Ascending aorta (tissue), 2 donors: ENCODE measurements at places on chromosomes 5 and 9.

DNA sequence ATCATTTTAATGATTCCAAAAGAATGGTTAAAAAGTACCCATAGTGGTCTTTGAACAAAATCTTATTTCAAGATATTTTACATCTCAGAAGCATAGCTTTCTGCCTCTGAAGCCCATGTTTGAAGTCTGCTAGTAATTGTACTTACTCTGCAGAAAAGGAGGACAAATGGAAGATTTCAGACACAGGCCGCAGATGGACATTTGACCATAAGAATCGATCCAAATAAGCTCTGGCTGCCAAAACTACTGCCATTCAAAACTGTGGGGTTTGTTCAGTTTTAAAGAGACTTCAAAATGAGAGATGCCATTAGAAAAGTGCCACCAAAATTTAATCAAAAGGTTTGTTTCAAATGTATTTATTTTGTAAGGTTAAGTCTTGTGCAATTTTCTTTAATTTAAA, 306.7 kb downstream of the DTWD2 start:
- no peak for DNase-seq

- DNase-seq: no peak
Measured at GRCh38 chr5:135569755-135570452, 8.9 kb downstream of the CXCL14 start.

DNA sequence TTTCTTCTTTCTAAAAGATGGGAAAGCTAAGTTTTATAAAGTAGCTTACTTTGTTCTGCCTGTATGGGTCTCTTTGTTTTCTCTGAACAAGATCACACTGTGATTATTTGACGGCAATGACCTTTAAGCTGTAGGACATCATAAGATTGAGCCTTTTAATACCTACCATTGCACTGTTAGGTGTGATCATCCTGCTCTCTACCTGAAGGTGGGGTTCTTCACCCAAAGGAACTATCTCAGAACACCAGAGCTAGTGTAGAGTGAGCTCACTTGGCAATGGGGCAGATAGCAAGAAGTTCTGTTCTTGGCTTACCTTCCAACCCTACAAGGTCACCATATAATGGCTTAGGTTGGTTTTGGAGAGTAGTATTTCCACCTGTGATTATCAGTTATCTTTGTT, 200.2 kb downstream of the SPATA31D1 start:
- DNase-seq: no peak

GRCh38 chr5:107389130-107389774, 281.5 kb downstream of the EFNA5 start:
- no peak for DNase-seq

- DNase-seq: no peak
Measured at GRCh38 chr9:121676926-121677325, 25.5 kb downstream of the DAB2IP start.

- peak; percentile 82 for DNase-seq
Measured at GRCh38 chr9:108934323-108934893, at the start of gene ABITRAM. ABITRAM (plus strand) TSS chr9:108934400; CDS start chr9:108934487, 87 bp downstream.

- no peak for DNase-seq
Measured at GRCh38 chr5:150648294-150649107, 8.0 kb downstream of the SYNPO start.

- no peak for DNase-seq
Measured at GRCh38 chr9:2228132-2228531, 213.0 kb downstream of the SMARCA2 start.

- no peak for DNase-seq
Measured at GRCh38 chr5:95892784-95893354, 68.8 kb downstream of the ELL2 start.

GRCh38 chr9:99876190-99876589, 30.3 kb upstream of the STX17 start:
- no peak for DNase-seq

DNA sequence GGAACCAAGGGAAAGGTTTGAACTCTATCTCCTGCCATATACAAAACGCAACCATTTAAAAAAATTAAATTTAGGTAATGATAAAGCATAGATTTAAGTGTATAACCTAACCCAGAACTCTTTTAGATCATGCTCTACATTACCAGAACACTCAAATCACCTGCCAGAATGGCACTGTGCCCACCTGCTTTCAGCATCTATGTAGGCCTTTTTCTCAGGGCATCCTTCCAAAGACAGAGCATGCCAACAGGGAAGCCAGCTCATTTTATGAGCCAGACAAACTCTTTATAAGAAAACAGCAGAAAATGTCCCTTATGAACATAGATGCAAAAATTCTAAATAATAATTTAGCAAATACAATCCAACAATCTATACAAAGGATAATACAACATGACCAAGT, 47.9 kb upstream of the SMAD5 start:
- peak; percentile 79 for DNase-seq

DNA sequence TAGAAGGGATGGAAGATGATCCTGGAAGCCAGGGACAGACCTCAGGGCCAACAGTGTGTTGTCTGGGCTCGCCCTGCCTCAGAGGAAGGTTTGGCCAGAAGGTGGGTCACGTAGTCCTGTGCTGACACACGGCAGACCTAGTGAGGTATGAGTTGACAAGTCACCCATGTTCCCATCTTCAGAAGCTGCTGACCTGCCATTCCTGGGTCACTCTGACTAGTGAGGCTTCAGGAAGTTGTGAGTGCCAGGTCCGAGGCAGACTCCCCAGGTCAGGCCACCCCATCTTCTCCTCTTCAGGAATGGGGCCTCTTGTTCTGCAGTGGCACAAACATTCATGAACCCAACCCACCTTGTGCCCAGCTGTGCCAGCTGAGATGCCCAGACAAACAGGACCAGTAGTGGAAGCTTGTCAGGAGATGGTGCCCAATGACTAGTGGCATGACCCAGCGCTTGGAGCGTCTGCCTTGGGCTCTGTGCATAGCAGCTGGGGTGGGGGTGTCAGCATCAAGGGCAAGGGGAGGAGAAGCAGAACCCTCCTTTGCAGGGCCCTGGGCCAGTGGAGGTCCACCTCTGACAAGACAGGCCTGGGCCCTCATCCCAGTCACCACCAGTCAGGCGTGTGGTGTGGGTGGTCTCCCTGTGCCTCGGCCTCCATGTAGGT, 16.8 kb upstream of the ANGPTL2 start:
- no peak for DNase-seq

- no peak for DNase-seq
Measured at GRCh38 chr9:14418301-14418940, 104.5 kb upstream of the NFIB start.

DNA sequence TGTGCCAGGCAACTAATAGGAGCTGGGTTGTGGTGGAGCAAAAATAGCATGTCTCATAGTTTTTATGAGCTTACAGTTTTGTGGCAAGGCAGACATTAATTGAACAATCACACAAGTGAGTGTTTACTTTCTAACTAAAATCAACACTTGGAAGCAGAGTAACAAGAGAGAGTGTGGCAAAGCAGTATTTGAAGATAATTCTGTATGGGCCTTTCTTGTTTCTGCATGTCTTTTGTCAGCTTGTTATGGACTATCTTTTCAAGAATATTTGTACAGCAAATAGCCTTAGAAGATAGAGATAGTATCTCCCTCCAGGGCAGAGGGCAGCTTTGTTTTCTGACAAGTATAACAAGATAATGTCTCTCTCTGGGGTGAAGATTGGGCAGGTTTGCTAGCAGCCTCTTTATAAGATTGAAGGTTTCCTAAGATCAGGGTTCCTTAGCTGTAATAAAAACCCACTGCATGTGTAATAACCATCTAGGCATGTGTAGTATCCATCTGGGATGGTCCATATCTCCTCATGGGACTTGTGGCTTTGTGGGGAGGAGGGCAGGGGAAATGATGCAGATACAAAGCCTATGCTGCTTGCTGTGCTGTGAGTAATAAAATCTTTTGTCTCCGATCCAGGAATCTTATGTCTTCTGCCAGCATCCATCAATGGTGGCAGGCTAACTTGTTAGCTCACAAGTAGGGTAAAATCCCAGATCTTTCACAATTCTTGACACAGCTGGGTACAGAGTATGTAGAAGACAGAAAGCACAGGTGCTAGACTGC, 479.9 kb downstream of the KDM4C start:
- no peak for DNase-seq

DNA sequence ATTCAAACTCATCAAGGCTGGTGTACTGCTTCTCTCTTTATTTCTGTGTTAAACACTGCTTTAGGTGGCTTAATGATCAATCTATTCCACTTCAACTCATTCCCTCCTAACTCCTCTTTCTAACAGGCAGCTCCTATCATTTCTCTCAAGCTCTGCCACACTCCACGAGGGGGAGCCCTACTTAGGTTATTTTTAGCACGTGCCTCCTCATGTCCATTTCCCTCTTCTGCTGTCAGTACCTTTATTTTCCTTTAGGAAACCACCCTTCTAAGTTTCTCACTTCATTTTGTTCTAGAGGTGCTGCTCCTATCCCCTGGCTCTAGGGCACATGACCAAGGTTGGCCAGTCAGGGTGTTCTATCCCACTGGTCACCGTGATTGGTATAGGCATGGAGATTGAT, 6.7 kb upstream of the BRINP1 start:
- no peak for DNase-seq

DNA sequence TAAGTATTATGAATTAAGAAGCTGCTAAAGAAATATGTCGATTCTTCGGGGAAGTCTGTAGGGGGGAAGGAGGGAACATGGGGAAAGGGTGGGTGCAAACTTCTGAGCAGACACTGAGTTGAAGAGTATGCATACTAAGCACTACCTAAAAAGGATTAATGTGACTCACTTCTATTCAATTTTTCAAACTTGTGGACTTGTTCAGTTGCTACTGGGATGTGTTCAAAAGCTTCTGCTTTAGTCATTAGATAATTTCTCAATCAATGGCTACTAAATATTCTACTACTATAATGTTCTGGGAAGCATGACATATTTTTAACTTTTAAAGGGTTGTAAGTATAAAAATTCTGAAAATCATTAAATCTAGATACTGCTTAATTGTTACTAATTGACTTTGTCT, 109.7 kb upstream of the FER start:
- no peak for DNase-seq

- no peak for DNase-seq
Measured at GRCh38 chr9:135224921-135225541, 137.6 kb downstream of the OLFM1 start.

- DNase-seq: no peak
Measured at GRCh38 chr5:54975701-54976100, 9.7 kb downstream of the ESM1 start.

DNA sequence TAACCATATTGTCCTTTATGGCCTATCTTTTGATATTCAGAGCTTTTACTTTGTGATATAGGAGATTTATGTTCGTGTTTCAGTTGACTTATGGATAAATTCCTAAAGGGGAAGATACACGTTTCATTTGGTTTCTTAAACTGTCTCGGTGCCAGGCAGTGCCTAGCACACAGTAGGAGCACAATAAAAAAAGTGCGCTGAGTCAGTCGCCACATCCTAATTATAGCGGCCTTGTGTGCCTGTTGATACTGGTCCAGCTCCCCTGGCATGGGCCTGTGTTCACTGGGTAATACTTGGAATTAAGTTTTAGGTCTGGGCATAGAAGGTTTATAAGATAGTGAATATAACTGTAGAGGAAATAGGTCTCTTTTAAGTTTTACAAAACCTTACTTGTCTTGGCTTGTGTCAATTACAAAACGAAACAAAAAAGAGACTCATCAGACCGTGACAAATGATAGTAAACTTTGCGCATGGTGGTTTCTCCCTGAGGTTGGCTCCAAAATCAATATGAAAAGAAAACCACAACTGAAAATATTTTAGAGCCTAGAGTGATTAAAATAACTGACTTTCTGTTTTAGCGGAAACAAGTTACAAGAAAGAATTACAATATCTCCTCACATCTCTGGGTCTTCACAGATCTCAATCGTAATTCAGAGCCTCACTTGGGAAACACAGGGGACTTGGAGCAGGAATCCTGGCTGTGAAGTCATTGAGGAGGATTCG, 84.8 kb downstream of the MVB12B start:
- DNase-seq: no peak

DNA sequence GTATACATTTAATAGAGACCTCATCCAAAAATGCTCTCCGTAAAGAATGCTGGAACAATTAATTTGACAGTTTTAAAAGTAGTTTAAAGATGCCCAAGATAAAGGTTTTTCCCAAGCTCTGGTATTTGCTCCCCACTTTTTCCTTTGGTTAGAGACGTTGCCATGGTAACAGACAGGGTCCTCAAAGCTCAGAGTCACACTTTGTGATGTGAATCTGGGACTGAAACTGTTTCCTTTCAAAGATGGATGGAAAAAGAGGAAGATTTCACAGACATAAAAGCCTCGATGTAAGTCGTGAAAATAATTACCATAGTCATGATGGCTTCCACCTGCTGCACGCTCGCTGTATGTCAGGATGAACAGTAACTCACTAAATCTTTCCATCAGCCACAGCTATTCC, 229.5 kb downstream of the MSX2 start:
- no peak for DNase-seq

DNA sequence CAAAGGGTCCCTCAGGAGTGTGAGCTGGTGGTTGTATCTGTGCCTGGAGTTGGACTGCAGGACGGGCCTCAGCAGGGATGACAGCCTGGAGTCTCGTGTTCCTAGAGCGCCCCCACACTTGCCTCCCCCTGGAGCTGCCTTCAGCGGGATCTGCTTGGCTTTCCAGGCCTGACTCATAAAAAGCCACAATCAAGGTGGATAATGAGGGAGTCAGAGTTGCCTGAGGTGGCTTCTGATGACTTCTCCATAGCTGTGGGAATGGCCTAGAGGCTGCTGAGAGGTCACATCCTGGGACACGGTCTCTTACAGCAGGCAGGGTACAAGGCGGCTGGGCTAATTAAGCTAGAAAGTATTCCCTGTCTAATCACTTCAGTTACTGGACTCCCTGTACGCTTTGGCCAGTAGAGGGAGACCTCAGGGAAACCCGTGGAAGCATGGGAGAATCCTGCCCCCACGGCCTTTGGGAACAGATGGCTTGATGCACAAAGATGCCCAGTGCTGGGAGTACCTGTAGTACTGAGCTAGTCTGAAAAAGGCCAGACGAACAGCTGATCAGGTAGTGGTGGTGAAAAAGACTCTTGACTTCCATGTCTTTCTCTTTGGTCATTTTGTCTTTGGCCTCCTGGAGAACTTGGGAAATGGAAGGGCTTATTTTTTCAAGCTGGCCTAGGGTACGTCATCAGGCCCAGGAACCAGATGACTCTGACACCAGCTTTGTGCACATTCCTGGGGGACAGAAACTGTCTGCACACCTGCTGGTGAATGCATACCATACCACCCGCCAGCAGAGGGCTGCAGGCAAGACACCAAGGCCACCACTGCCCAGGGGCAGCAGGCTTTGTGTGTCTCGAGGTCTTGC, 16.1 kb upstream of the FRRS1L start:
- DNase-seq: no peak

DNA sequence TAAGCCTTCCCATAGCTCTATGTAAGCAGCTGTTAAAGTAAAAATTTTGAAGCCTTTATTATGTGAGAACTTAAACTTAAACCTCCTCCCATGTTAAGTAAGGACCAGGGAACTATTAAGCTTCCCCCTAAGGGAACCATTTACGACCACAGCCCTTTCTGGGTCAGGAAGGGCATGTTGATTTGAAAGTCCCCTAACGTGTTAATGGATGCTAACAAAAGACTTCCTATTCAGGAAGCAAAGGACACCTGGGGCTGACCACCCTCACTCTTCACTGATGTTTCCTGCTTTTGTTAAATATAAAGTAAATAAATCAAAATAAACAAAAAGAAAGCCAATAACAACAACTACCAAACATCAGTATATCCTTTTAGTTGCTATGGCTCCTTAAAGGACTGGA, 170.6 kb upstream of the RFX3 start:
- no peak for DNase-seq

GRCh38 chr5:97224112-97224750, 41.2 kb upstream of the RIOK2 start:
- DNase-seq: no peak
